ENCODE measurements at places on chromosomes 7 and 10. TPM values are rescaled to one million over a fixed set of nuclear protein-coding genes. Genes with fewer than 3 reads are reported as not detected.

SH2D4B gene
- total RNA-seq: 0.19 TPM

OPALIN gene
- not detected for total RNA-seq

GHITM gene
- 120 TPM for total RNA-seq

PON3 gene
- total RNA-seq: 0.64 TPM

STEAP1 gene
- total RNA-seq: 2.1 TPM

ADGRA1 gene
- total RNA-seq: not detected

THSD7A gene
- 0.03 TPM for total RNA-seq
